ENCODE measurements at places on chromosomes 2 and 18.

- no peak for DNase-seq
Measured at GRCh38 chr2:47235132-47235531, 80.0 kb upstream of the STPG4 start.

GRCh38 chr2:64760128-64760527 lies 106.4 kb upstream of the SERTAD2 start:
- no peak for DNase-seq

DNA sequence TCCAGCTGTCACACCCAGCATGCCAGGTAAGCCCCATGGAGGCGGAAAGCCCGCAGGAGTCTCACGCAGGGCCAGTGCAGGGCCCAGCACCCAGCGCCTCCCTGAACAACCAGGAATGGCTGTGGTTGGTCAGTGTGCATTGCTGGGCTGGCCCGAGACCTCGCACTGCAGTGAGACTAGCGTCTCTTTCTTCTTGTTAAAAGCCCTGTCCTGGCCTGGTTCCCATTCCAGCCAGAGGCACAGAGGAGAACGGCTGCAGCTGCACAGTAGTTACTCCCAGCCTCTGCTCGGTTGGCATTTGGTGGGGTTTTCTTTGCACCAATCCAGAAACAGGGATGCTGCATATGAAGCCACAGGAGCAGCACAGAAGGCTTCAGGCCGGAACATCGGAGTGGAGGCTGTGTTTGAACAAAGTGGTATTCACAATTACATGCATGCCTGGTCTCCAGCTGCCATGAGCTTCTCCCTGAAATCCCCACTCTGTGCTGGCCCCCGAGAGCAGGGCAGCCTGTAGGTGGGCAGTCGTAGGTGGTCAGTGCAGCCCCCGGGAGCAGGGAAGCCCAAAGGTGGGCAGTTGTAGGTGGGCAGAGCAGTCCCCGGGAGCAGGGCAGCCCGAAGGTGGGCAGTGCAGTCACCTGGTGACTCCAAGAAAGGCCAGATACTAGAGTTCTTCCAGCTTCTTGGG lies 163.7 kb upstream of the PXDN start:
- no peak for DNase-seq

DNA sequence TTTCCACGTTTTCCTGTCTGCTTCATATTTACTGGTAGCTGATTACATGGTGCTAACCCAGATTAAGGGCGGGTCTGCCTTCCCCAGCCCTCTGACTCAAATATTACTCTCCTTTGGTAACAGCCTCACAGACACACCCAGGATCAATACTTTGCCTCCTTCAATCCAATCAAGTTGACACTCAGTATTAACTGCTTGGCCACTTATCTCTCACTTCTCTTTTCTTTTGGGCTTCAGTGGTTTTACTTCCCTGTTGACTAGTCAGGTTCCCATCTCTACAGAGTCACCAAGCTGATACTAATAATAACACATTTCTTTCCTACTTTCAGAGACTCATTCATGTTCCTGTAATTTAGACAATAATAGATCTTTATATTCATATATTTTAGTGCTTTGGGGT lies 302.2 kb upstream of the MAP2 start:
- no peak for DNase-seq

DNA sequence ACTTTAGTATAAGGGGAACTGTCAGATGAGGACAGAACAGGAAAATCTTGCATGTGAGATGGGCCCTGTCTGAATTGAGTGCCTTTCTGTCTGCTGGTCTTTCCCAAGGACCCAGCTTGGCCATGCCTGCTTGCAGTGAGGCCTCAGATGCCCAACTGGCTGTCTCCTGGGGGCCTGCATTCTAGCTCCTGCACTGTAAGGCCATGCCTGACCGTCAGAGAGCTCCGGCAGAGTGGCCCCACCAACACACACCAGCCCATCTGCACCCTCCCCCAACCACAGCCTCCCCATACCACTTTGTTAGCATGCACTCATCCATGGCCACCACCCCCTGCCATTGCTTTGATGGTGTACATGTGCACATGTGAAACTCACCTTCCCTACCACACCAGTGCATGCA lies 190.4 kb upstream of the RPRM start:
- no peak for DNase-seq

GRCh38 chr18:54392543-54393023 lies 34.9 kb downstream of the C18orf54 start:
- DNase-seq = no peak

GRCh38 chr18:3037423-3037915 lies 24.5 kb upstream of the LPIN2 start:
- no peak for DNase-seq
